ENCODE measurements at places on chromosomes 16 and 17.

- no peak for DNase-seq
These were observed 44.7 kb downstream of the SKAP1 start for GRCh38 chr17:48385319-48385718.

- no peak for DNase-seq
These were observed 4.4 kb downstream of the DHRS7B start for GRCh38 chr17:21131137-21131536.

- no peak for DNase-seq
These were observed 10.8 kb upstream of the P2RX1 start for GRCh38 chr17:3926860-3927627.

DNA sequence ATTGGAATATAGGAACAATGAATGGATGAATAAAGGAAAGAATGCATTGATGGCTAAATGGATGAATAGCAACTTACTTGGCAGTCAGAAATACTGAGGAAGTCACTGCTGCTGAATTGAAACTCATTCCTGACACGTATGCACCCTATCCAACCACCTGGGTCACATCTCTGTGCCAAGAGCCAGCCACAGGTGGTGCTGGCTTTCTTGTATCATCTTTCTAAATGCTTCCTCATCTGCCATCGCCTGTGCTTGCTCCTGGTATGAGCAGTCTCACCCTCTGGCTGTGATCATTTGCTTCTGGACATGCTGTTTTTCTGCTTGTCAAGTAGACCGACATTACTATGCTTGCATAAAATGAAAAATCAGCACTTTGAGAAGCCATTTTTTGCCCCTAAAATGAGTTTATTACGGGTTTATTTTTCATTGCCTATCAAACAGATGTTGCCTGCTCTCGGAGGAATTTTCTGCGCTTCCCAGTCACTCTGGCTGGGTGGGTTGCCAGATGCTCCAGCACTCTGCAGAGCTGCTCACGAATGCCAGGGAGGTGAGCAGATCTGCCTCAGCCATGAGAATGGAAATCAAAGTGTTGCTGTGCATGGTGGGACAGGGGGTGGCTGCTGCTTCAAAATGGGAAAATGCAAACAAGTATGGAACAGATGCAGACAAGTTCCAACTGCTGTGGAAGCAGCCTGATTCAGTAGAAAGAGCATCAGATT, 1349.6 kb upstream of the CDH8 start:
- DNase-seq, result no peak

GRCh38 chr17:37826497-37827430, 81.9 kb upstream of the HNF1B start:
- no peak for DNase-seq

- DNase-seq, result no peak
These were observed 6.3 kb downstream of the ATP2A3 start for GRCh38 chr17:3957735-3958599.

DNA sequence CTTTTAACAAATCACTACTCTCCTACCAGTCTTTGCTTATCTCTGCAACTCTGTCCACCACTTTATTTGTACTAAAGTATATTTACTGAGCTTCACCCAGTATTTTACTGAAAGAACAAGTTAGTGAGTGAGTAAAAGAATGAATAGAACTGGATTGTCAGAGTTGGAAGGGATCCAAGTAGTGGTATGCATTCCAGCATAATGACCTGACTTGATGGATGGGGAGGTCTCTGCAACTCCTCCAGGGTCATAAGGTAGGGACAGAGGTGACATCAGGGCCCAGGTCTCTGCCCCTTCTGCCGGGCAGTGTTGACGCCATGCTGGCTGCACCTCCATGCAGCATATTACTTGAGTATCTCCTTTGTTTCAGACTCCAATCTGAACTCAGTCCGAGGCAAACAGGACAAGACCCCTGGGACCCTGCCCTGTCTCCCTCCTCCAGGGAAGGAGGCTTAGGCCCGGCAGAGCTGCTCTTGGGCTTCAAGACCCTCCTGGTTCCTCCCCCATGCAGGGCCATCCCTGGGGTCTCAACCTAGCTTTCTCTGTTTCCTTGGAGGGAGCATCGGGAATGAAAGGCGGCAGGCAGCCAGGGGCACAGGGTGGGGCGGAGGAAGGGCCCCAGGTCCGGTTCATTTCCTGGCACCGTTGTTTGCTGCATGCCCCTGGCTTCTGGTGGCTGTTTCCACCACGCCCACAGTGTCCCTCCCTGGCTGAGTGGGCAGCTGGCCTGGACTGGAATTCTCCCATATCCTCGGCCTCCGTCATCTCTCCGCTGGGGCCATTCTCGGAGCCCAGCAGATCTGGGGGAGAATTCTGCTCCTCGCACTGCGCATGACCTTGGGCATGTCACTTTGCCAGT, 12.4 kb upstream of the ITGA3 start:
- DNase-seq, result no peak

DNA sequence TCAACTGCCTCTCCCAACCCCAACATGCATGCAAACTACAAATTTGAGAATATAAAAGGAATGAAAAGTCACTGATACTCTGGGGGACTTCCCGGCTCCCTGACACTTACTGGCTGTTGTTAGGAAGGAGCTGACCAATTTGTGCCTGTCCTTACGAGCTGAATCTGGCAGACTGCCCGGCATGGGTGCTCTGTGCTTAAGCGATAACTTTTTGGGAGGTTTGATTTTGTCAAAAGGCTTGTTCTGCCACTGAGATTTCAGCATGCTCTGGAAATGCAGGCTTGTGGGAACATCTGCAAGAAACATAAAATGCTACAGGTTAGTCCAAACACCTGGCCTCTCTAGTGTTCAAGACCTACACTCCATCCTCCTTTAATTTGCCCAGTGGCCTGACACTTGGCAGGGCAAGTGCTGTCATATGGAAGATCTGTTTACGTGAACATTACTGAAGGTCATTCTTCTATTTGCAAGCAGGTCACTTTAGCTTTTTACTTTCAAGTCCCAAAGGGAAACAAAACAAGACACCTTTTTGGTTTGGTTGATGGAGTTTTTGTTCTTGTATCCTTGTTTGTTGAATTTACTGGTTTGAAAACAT, 40.6 kb downstream of the STH start:
- no peak for DNase-seq

DNA sequence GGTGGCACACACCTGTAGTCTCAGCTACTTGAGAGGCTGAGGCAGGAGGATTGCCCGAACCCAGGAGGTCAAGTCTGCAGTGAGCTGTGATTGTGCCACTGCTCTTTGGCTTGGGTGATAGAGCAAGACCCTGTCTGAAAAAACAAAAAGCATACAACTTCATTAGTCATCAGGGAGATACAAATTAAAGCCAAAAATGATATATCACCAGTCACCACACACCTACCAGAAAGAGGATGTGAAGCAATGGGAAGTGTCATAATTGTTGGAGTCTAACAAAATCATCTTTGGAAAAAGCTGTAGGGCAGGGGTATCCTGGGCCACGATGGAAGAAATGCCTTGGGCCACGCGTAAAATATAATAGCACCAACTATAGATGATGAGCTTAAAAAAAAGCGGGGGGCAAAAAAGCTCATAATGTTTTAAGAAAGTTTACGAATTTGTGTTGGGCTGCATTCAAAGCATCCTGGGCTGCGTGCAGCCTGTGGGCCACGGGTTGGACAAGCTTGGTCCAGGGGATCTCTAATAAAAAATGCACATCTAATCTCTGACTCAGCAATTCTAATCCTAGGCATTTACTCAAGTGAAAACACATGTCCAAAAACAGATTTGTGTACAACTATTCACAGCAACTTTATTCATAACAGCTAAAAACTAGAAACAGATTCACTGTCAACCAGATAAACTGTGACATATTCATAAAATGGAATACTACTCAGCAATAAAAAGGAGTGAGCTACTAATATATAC, 65.9 kb downstream of the HIC1 start:
- DNase-seq, result no peak

DNA sequence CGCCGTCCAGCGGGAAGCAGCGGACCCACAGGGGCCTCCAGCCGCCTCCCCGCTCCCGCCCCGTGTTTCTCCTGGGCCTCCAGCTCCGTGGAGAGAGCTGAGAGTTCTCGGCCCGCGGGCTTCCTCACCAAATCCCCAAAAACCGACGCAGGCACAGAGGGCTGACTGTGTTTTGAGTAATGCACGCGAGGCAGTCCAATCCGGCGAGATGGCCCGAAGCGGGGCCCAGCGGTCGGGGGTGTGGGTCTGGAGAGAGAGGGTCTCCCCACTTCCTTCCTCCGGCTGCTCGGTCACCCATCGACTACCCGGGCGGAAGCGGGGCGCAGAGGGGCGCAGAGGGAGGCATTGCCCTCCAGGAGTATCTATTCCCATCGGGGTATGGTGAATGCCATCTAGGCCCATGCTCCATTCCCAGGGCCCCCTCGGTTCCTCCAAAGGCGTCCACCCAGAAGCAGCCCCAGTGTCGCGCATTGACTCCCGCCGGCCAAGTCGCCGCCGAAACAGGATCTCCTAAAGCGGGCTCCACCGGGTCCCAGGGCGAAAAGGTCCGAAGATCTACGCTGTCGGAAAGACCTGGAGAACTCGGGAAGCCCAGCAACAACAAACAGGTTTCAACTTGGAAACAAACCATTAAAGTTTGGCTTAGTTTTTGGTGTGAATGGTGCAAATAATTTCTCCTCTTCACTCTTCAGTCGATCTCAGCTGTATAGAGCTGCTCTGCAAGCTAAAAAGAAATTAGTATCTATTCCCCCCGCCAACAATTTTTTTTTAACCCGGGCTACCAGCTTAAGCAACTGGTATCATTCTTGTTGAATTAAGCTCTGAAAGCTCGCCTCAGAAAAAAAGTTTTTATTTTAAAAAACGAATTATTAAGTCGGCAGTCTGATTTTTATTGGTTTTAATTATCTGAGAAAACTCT, 19.2 kb upstream of the HOXB13 start:
- no peak for DNase-seq

- DNase-seq, result no peak
These were observed 68.4 kb upstream of the NACA2 start for GRCh38 chr17:61659437-61659836.
